ENCODE measurements at places on chromosomes 3 and 15.

DNA sequence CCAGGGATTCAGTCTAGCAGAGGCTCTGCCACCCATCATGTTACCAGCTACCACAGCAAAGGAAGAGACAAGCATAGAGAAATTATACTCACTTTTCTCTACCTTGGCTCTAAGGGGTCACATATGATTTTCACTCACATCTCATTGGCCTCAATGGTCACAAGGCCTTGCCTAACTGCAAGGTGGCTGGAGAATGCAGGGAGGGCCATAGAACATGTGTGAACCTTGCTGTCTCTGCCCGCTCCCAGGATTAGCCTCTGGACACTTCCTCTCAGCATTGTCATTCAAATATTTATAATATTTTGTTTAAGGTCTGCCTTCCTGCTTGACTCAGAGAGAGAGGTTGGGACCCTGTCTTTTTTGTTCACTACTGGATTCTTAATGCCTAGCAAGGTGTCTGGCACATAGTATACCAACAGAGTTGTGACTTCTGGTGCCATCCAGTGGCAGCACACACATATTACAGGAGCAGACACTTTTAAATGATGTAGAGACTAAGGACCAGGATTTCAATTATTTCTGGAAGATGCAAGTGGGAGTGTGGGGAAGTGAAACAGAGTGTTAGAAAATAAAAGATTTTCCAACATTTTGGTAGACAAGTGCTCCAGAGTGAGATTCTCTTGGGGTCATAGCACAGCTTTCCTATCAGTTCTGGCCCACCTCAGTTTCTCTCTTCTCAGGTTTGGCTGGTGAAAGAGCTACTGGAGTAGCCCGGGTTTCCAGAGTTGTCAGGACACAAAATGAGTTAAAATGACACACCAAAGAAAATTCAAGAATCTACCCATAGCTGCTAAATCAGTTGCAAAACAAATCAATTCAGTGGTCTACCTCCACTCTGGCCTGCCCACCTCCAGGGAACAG lies 119.0 kb upstream of the RASGRP1 start:
- DNase-seq: no peak

- DNase-seq: no peak
Measured at GRCh38 chr15:73607843-73608242, 25.3 kb downstream of the NPTN start.

GRCh38 chr3:184658223-184658928 lies 53.5 kb downstream of the MAGEF1 start:
- no peak for DNase-seq

DNA sequence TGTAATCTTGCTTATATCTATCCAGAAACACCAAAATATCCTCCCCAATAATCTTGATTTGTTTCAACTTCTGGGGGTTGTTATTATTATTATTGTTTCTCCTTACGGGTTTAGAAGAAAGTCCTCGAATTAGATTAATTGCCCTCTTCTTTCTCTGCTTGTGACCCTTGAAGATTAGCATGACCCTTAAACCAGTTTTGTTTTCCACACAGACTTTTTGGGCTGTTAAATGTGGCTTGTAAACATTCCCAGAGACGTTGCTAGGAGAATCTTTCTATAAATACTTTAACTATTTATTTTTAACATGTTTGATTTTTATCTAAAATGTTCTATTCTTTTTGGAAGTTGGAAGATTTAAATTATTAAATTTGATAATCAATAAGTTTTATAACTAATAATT lies 4.3 kb upstream of the SUCNR1 start:
- DNase-seq: no peak

- no peak for DNase-seq
Measured at GRCh38 chr15:62591842-62592838, 427.1 kb upstream of the C2CD4B start.

GRCh38 chr3:50317300-50317699 lies 5.2 kb downstream of the HYAL2 start:
- DNase-seq: no peak

DNA sequence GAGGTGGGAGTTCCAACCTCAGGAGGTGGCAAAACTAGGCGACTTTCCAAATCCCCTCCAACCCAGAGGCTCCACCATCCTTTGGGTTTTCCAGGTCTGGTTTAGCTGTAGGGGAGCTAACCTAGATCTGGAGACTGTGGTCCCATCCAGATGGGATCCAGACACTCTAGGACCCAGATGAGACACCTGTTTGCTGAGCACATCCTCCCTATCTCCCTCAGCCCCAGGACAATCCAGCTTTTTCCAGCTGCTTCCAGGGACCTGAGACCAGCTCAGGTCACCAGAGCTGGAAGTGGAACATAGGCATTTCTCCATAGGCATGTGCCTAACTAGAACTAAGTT lies 18.2 kb downstream of the CRTAP start:
- no peak for DNase-seq

DNA sequence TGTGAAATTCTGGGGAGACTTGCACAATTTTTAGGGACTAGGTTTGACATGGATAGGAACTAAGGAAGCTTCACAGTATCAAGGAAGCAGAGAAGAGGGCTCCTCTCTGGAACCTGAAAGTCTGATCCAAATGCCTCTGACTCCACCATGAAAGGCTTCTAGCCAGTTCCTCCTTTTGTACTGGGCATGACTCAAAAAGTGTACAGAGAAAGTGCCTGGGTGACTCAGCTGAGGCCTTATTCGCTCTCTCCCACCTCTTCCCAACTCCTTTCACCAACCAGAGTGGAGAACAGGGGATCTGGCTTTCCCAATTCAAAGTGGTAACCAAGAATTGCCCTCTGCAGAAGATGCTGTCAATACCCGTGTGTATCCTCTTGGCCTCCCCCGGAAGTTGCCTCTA lies 342.9 kb upstream of the PROK2 start:
- no peak for DNase-seq

DNA sequence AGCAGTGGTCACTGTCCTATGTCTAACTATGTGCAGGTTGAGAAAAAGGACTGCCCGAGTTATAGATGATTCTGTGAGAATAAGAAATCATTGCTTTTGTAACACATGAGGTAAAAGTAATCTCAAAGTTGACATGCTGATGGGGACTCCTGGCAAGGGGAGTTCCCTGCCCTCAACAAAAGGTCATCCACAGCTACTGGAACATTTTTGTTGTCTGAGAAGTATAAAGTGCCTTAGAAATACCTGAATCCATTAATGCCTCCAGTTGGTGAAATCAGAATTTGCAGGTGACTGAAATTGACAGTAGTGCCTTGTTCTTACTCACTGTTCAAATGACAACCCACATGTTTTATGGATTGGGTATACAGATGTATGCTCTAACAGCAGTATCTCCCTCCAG lies 43.7 kb upstream of the RBM5 start:
- DNase-seq: no peak

DNA sequence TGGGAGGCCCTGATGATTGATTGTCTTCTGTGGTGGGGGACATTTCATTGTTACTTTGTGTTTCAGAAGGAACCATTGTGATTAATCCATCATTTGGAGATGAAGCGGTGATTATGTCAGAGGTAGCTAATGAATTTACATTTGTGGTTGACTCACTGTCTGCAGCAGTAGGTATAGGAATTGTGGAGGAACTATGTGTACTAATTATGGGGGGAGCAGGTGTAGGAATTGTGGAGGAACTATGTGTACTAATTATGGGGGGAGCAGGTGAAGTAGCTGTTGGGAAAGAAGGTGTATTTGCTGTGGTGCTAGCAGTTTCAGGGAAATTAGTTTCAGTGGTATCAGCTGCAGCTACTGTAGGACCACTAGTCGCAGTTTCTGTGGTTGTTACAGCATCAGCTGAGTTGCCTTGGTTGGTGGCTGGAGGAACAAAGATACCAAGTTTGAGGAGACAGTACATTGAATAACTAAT lies 6.9 kb downstream of the MUC13 start:
- DNase-seq: no peak

- DNase-seq: no peak
Measured at GRCh38 chr3:108826309-108827187, 4.0 kb downstream of the TRAT1 start.

DNA sequence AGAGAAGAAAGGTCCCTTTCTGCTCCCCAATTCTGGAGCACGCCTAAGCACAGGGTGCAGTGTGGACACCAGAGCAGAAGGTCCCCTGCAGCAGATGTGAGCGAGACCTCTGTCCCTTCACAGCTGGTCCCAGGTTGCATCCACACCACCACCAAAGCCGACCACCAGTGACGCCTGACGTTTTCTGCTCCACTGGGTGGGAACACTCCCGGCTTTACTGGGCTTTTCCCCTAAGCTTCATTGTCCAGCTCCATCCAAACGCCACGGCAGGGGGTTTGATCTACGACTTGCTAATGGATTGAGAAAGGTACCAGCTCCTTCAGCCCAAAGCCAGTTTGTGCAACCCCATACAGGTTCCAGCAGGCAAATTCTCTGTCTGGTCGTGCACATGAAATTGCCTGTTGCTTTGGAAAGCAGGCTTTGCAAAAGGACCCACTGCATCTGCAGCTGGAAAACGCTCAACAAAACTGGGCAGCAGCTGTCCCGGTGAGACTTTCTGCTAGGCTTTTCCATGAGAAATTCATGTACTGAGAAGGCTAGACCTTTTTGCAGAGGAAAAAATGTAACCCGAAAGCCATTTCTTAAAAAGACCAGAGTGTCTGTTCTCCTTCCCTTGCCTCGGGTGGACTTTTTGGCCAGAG lies 31.1 kb downstream of the ADAMTS17 start:
- no peak for DNase-seq

GRCh38 chr3:48989126-48989795 lies 780 bp upstream of the P4HTM start:
- DNase-seq: no peak

DNA sequence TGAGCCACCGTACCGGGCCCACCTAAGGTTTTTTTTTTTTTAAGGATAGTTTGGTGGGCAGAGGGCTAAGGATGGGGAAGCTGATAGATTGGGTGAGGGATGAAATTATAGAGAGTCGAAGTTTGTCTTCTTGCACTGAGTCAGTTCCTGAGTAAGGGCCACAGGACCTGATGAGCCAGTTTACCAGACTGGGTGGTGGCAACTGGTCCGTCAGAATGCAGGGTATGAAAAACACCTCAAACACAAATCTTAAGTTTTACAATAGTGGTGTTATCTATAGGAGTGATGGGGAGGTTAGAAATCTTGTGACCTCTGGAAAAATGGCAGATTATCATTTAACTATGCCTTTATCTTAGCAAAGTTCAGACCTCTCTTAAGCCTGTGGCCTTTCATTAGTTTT lies 2.8 kb downstream of the ZNF860 start:
- DNase-seq: no peak
